ENCODE measurements at places on chromosomes 13 and 19.

DNA sequence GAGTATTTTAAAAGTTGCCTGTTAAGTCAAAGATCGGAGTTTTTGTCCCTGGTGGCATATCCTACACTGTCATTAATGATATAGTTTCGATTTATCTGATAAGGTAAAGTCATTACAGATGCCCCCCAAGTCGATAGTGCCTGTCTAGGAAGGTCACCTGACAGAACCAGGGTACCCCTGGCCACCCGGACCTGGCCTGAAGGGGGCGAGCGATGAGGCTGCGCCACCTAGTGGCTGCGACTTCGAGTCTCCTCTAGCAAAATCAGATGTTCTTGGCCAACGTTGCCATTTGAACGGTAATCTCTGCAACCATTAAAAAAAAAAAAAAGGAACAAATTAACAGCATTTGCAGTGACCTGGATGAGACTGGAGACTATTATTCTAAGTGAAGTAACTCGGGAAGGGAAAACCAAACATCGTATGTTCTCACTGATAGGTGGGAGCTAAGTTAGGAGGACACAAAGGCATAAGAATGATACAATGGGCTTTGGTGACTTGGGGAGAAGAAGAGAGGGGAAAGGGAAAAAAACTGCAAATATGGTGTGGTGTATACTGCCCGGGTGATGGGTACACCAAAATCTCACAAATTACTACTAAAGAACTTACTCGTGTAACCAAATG, 565.1 kb downstream of the LIG4 start:
- DNase-seq: peak; percentile 60

DNA sequence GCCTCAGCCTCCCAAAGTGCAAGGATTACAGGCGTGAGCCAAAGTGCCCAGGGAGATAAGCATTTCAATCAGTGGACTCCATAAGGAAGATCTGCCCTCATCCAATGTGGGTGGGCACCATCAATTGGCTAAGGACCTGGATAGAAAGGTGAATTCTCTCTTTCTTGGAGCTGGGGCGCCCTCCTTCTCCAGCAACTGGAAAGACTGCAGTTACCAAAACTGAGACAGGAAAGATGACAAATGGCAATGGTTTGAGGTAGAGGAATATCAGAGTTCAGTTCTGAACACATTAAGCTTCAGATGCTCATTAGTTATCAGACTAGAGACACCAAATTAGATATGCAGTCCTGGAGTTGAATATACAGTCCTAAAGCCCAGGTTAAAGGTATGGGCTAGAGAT, 10.5 kb upstream of the ELF1 start:
- no peak for DNase-seq

DNA sequence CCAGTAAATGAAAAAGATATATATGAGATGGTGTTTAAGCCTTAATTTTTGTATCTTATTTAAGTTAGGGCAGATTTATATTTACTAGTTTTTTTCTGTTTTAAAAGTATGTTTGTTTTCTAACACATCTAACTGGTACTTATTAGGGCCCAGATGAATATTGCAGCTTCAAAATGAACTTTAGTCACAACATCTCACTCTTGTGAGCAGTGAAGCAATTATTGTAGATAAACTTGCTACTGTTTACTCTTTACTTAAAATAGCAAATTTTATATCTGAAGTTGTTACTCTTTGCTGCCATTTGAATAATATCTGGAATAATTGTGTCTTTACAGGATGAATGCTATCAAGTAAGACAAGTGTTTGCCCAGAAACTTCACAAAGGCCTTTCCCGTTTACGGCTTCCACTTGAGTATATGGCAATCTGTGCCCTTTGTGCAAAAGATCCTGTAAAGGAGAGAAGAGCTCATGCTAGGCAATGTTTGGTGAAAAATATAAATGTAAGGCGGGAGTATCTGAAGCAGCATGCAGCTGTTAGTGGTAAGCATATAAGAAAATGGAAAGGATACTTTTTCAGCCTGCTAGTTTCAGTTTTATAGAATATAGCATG, 166.8 kb downstream of the PDS5B start:
- no peak for DNase-seq

DNA sequence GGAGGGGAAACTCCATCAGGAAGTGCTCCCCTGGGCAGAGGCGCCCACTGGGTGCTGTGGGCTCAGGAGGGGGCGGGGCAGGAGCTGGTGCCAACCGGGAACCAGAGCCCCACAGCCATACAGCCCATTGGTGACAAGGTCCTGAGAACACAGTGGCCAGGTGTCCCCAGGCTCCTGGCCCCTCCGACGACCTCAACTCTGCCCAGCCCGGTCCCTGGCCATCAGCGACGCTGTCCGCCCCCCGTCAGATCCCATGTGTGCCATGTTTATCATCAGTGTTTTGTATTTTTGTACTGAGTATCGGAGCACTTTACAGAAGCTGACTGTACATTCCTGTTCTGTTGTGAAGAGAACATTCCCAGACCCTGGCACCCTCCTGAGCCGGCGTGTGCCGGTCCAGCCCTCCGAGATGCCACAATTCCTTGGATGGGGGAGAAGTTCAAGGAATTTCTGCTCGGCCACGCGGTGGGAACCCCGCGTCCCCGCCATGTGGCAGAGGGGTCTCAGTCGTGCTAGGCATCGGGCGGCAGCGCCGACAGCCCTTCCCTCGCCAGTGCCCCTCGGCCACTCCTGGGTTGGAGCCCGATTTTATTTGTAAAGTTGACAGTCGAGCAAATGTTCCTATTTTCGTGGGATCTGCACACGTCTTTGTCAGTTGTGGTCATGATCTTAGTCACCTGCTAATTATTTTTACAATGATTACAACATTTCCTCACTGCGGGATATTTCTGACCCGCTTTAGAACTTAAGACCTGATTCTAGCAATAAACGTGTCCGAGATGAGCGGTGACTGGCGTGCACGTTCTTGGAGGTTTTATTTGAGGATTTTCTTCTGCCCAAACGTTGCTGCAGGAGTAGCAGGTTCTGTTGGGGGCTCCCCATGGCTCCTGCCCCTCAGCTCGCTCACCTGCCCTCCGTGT, 16.9 kb downstream of the PEX11G start:
- no peak for DNase-seq

DNA sequence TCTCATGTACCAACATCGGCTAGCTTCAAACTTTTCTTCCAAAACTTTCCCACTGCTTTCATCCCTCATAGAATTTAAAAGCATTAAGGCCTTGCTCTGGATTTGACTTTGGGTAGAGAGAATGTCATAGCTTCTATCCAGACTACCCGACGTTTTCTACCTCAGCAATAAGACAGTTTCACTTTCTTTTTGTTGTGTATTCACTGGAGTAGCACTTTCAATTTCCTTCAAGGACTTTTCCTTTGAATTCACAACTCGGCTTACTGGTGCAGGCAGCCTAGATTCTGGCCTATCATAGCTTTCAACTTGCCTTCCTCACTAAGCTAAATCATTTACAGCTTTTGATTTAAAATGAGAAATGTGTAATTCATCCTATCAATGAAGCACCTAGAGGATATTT, 420.4 kb upstream of the GPC6 start:
- no peak for DNase-seq

DNA sequence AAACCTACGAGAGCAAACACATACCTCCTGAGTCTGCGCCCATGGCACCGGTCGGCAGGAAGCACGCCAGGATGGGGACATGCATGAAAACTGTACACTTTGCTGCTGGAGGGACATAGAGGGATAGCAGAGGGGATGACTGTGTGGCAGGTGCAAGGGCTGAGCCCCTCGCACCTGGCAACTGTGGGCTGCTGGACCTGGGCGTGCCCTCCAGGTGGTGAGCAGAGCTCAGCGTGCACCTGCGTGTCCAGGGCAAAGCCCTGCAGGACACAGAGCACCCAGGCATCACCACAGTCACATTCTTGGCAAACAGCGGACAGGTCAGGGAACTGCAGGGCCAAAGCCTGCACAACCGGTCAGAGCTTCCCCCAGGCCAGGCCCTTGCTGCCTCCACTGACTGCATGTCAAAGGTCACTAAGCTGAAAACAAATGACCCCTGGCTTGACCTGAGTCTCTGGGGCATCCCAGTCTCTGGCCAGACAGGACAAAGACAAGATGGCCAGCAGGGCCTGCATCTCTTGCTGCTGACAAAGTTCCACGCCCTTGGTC, 9.0 kb upstream of the ISYNA1 start:
- no peak for DNase-seq

- no peak for DNase-seq
Measured at GRCh38 chr13:99854366-99854765, 117.2 kb downstream of the ZIC5 start.

DNA sequence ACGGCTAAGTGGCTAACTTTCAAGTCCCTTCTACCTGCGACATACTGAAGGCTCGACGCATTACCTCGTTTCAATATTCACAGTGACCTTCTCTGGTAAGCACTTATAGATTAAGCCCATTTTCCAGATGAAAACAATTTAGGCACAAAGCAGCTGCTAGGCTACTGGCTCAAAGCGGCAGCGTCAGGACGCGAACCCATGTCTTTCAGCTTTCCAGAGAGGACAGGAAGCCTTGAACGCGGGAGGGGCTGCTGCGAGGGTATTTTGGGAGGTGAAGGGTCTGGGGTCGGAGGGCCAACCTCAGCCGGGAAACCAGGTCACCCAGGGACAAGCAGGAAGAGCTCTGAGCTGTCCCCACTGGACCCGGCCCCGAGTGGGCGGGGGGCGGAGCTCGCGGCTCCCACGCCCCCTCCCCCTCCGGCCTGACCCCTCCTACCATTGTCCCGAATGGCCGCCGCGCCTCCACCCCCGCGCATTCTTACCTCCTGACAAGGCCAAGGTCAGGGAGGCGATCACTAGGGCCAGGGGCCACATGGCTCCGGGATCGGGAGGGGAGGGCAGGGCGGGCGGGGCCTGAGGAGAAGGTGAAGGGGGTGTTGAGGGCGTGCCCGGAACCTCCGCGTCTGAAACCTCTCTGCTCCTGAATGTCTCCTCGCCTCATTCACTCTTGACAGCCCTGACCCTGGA, at the start of gene KLK13:
Gene KLK13, minus strand, starts transcription at position 559 of the 687 bp plus-strand sequence. Its CDS starts 25 bp downstream, at position 534.
- DNase-seq: no peak

- peak; percentile 75 for DNase-seq
Measured at GRCh38 chr13:42405665-42406390, 133.9 kb downstream of the AKAP11 start.

- DNase-seq: no peak
Measured at GRCh38 chr13:66534561-66534960, 695.6 kb downstream of the PCDH9 start.

- no peak for DNase-seq
Measured at GRCh38 chr13:88345171-88345847, 674.1 kb downstream of the SLITRK5 start.

- DNase-seq: no peak
Measured at GRCh38 chr13:69935043-69935442, 172.6 kb upstream of the ATXN8OS start.

GRCh38 chr19:29676586-29676985, 11.3 kb downstream of the PLEKHF1 start:
- DNase-seq: no peak

DNA sequence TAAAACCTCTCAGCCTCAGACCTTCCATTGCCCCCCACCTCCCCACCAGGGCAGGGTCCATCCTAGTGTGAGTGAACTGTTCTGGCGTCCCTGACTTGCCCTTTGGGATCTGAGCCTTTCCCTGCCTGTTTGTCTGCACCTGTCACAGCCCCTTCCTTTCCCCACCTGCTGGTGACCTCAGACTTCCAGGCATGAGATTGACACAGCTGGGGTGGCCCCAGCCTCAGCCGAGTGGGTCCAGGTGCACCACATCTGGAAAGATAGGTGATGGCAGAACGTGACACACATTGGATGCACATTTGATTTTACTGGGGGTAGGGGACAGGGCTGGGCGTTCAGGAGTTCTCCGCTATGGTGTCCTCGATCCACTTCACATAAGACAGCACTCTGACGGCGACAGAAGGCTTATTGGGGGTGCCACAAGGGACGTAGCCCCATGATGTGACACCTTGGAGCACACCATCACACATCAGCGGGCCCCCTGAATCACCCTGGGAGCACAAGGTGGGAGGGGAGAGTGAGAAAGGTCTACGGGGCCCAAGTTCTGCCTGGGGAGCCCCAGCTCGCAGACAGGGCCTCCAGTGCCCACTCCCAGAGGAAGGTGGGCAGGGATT, 4.6 kb downstream of the KLK1 start:
- DNase-seq: no peak

DNA sequence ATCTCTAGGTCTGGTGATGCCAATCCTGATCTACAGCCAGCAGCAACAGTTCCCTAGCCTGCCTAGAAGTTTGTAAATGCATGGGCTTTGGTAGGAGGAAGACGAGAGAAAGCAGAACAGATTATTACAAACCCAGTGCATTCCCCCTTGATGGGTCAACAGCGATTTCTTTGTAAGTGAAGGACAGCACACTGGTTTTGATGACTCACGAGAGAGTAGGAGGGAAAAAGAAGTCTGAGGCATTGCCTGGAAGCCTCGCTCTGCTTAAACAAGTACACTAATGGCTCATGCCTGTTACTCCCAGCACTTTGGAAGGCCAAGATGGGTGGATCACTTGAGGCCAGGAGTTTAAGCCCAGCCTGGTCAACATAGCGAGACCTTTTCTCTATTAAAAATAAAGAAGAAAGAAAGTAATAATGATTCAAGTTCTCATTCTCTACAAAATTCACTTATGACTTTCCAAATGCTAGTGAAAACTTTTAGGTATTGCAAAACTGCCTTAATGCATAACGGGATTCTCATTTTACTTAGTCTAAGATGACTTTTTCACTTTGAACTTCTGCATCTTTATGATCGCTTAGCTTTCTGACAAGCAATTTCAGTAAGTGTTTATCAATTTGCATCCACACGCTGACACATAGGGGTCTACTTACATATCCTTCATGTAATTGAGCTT, 47.7 kb upstream of the USPL1 start:
- DNase-seq: no peak

GRCh38 chr13:75919660-75920199, 283.6 kb downstream of the LMO7 start:
- DNase-seq: no peak

DNA sequence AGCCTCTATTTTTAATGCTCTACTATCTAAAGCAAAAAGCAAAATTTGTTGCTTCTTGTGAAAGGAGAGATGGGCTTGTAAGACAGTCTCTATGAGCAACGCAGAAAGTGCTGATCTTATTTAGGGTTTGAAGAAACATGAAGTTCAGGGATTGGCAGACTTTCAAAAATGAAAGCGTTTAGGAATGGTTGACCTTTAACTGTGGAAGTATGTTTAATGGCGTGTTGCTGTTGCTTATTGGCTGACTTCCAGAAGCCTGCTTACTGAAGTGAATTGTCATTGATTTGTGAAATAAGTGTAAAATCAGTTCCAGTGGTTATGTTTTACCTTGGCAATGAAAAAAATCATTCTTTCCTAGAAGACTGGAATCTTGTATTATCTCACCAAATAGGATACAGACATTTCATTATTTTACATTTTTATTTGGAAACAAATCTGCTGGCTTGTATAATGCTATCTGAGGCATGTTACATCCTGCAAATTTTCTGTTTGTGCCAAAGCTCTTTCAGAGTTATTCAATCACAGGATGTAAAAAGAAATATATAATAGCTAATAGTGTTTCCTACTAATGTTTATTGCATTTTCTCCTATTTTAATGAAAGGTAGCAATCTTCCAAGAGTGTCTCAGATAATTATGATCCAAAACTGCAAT, 221.3 kb upstream of the SLITRK6 start:
- DNase-seq: no peak

Data from activated CD8-positive, alpha-beta memory T cell treated with anti-CD3 and anti-CD28 coated beads for 24 hours (primary cell).